ENCODE measurements at places on chromosomes 4 and X. TPM values are rescaled to one million over a fixed set of nuclear protein-coding genes. Genes with fewer than 3 reads are reported as not detected.

DNA sequence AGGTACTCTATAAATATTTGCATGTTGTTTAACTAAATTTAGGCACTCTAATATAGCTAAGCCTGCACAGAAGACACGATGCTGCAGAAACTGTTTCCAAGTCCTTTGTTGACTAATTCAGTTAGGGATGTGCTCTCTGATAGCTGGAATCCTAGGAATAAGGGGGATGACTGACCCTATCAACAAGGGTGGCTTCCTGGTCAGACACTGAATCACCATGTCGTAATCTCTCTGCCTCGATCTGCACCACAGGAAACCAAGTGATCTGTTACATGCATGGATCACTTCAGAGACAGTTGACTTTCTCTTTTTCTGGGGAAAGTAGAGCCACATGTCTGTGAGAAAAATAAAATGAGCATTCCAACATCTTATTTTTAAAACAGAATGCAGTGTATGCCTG, 169.1 kb downstream of the GUCY2F start:
- DNase-seq, result no peak

- no peak for DNase-seq
Observed at GRCh38 chr4:61275241-61275640, 75.1 kb downstream of the ADGRL3 start.

The SMR3B gene
- not detected for total RNA-seq

GRCh38 chrX:56764975-56765791, 36.1 kb downstream of the NBDY start:
- peak; percentile 46 for DNase-seq

The FAM156B gene
- total RNA-seq, result 12.6 TPM
